GM23338 (cell line): ENCODE measurements at places on chromosomes 3 and 15. TPM values are rescaled to one million over a fixed set of nuclear protein-coding genes. Genes with fewer than 3 reads are reported as not detected.

The CHMP2B gene
- 45.1 and 53.7 TPM in 2 replicates for total RNA-seq

The GUCA1C gene
- not detected in 2 replicates for total RNA-seq

The SLC6A1 gene
- total RNA-seq: 0.16 and 0.28 TPM in 2 replicates

The HTR3E gene
- not detected in 2 replicates for total RNA-seq

The GOLGA8J gene
- not detected in 2 replicates for total RNA-seq

The WDR82 gene
- 69.8 and 71.8 TPM in 2 replicates for total RNA-seq

The TRPM7 gene
- 38.3 and 41.0 TPM in 2 replicates for total RNA-seq

The MEF2A gene
- total RNA-seq: 42.3 and 46.1 TPM in 2 replicates

The KIF7 gene
- 13.4 and 20.1 TPM in 2 replicates for total RNA-seq

The HRH1 gene
- 0.35 TPM in 1 of 2 replicates, not detected in the other for total RNA-seq

The GOLGA6L10 gene
- total RNA-seq: 0.07 TPM in 1 of 2 replicates, not detected in the other

The ATP1B3 gene
- total RNA-seq: 135 and 165 TPM in 2 replicates

The MON1A gene
- total RNA-seq: 12.1 and 13.3 TPM in 2 replicates

DNA sequence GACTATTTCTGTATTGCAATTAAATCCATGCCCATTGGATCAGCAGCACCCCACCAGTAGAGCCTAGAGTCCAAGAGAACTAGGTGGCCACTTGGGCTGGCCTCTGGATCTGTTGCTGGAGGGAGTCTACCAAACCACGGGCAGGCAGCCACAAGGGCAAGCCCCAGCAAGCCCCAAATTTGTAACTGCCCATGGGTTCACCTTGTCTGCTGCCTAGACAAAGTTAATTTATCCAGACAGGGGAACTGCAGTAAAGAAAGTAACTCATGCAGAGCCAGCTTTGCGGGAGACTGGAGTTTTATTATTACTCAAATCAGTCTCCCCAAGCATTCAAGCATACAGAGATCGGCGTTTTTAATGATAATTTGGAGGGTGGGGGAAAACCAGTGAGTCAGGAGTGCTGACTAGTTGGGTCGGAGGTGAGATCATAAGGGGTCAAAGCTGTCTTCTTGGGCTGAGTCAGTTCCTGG lies 74.0 kb upstream of the TERB2 start:
- no peak for DNase-seq

DNA sequence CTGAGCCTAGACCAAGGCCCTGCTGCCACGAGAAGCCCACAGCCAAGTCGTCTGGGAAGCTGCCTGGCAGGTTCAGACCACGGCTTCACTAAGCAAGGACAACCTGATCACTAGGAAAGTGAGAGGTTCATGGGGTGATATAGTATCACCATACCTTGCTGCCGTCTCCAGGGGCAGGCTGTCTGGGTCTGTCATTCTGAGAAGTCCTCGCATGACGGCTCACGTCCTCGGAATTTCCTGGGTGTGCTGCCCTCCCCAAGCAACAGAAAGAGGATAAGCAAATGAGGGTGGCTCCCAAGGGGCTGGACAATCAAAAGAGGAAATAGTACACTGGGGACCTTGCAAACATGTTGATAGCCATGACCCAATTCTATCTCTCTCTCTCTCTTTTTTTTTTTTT lies 207.4 kb upstream of the IGF1R start:
- DNase-seq: no peak

DNA sequence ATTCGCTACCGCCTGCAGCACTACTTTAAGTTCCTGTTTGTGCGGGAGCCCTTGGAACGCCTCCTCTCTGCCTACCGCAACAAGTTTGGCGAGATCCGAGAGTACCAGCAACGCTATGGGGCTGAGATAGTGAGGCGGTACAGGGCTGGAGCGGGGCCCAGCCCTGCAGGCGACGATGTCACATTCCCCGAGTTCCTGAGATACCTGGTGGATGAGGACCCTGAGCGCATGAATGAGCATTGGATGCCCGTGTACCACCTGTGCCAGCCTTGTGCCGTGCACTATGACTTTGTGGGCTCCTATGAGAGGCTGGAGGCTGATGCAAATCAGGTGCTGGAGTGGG lies 995 bp downstream of the CHST14 start:
- DNase-seq: peak; percentile 86

DNA sequence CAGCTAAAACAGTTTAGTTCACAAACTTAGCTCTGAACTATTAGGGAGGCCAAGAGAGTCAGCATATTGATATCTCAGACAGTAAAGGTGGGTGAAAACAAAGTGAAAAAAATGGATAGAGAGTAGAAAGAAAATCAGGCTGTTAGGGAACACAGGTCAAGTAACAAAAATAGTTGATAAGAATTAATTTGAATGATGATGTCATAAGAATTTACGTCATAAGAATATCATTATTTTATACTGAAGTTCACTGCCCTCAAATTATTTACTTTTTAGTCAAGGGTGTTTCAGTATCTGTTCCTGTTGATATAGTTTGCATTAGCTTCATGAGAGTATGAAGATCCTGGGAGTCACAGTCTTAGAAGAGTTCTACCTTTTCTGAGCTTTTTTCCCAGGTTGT lies 1134.6 kb downstream of the SI start:
- DNase-seq: no peak

DNA sequence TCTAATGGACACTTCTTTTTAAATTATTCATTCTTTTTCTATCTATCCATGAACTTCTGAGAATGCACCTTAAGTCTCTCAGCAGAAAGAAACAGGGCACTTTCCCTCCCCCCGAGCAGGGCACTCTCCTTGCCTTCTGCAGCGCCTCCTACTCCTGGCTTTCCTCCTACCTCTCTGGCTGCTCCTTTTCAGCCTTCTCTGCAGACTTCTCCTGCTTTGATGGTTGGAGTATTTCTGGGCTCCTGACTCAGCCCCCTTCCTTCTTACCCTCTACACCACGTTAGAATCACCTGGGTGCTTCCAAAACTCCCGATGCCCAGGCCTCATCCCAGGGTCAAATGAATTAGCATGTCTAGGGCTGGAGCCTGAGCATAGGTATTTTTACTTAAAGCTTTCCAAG lies 3.4 kb downstream of the SCN5A start:
- DNase-seq: no peak

- peak; percentile 11 for DNase-seq
These were observed 783 bp downstream of the RNF168 start for GRCh38 chr3:196502775-196503195.

GRCh38 chr15:41259546-41260189 lies 28.6 kb downstream of the CHP1 start:
- no peak for DNase-seq

GRCh38 chr3:114659109-114660061 lies 365.6 kb downstream of the TIGIT start:
- DNase-seq: peak; percentile 11

DNA sequence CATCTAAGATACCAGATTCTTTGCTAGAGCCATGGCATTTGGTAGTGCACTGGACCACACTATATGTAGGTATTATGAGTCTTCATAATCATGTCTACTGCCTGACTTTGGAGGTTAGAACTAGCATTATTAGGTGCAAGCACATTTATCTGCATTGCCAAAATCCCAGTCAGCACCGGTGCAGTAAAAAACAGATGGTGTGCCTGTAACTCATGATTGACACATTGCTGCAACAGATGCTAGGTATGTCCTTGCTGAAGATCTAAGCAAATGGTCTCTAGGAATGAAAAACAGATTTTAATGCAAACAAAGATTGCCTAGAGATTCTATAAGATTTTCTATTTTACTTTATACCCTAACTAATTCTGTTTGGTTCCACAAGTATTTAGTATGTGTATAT lies 47.7 kb downstream of the MYO5A start:
- no peak for DNase-seq

DNA sequence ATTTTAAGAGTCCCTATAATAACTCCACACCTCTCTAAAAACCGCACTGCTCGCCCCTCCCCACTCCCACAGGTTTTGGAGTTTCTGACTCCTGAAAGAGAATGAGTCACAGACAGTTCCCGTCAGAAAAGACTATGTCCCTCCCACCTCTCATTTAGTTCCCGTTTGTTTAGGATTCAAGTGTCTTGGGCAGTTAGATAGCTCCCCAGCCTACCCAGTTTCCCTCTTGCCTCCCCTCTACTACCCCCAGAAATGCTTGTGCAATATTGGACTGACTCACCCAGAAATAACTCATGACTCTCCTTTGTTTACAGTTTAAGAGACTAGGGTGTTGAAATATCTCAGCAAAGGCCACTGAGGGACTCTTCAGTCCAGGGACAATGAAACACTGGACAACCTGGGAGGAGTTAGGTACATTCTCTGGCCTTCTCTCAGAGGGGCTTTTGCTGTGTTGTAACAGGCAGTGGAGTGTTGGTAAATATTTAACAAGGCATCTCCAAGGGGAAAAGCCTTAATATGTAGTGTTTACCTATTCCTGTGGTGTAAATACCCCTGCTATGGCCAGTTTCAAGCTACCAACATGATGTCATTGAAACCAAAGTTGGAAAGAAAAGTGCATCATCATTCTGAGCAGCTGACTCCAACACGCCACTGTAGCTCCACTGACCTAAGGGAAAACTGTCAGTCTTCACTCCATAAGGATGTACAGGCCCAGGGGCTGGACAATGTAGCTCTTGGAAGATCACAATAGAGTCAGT lies 96.1 kb upstream of the CHD2 start:
- no peak for DNase-seq

DNA sequence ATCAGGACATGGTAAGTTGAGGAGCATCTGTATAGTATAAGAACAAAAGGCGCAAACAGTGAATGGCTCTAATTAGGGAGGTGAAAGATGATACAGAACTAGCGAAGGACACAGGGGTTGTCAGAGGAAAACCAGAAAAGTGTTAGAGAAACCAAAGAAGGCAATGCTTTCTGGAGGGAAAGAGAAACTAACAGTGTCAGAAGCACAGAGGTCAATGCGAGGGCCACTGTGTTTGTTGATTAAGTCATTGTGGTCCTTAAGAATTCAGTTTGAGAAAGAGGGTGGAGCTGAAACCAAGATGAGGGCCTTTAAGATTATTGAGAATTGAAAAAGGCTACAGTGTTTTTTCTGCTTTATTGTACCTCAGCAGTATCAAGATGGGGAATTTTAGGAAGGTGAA lies 28.8 kb downstream of the ATG7 start:
- no peak for DNase-seq

- no peak for DNase-seq
These were observed 34.0 kb upstream of the ZNF280D start for GRCh38 chr15:56767315-56767714.

DNA sequence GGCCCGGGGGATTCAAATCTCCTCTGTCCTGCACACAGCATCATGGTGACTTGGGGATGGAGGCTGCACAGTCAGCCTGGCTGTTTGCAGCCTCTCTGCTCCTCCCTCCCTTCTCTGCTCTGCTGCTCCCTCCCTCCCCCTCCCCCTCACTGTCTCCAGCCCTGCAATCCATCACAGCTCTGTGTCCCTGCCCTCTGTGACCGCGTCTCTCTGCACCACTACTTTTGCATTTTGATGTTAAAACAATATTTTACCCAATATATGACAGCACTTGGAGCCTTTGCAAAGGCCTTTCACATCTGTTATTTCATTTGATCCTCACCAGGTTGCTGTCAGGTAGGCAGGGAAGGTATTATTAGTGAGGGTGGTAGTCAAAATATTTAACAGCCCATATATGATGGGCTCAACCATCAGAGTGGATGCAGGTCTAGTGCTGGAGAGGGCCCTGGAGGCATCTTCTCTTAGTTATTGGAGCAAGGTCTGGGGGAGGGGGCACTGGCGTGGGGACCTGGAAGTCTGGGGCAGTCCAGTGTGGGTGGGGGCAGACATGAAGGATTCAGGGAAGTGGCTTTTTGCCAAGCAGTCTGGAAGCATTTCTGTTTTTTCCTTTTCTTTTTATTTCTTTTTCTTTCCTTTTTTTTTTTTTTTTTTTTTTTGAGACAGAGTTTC lies 16.3 kb upstream of the VPS8 start:
- peak; percentile 36 for DNase-seq

GRCh38 chr15:89760303-89761008 lies 9.4 kb upstream of the MESP1 start:
- DNase-seq: peak; percentile 86

GRCh38 chr3:15450438-15451215 lies 23.2 kb downstream of the EAF1 start:
- DNase-seq: no peak

DNA sequence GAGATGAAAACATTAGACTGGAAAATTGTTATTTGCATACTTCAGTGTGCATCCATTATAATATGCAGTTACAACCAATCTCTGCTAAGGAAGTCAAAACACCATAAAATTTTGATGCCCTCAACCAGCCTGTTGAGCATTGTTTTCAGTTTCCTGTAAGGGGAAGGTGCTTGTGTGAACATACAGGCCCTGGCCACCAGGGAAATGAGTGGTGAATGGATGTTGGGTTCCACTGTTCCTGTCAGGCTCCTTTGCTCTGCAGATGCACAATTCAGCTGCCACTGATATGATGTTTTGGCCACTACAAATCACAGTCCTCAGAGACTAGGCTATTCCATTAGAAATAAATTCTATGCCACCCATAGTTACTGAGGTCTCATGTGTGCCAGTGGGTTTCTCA lies 184.6 kb downstream of the SYNPR start:
- peak; percentile 18 for DNase-seq

DNA sequence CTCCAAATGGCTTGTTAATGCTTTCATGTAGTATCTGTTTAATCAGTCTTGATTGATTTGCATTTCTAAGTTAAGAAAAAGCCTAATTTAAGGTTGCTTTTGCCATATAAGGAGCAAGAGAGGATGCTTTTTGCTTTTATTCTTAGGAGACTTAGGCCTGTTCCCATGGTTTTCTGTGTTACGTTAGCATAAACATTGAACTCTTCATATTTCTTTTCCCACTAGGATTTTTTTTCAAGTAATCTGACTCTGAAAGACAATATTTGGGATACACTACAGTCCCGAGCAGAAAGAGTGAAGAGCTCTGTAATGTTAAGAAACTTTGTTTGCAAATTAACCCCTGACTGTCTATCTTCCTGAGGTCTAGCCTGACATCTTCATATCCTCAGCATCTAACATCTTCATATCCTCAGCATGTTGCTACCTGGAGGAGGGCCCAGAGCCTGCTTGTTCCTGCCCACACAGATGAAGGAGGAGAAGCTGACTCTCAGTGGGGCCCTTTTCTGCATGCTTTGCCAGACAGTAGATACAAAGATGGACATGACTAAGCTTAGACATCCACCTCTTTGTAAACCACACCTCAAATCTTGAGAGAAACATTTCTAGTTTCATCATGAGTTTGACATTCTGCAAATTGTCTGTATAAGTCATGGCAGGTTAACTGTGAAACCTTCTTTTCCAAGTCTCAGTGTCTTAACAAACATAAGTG lies 86.2 kb upstream of the COL6A5 start:
- DNase-seq: no peak

DNA sequence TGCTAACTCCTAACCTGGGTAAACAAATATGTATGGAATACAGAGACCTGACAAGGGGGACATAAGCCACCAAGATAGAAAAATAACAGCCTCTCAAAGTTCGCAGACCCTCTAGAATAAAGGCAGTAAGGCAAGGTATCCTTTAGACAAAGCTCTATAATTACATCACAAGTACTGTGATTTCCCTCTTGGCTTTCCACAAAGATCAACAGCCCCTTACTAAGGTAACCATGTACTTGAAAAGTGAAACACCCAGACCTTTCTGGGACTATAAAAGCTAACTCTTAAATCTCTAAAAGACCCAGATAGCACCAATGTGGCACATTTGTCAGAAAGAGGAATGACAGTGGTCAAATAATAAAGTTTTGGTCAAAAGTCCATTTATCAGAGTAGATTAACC lies 51.9 kb downstream of the TBL1XR1 start:
- DNase-seq: no peak

GRCh38 chr3:154194877-154195276 lies 73.7 kb downstream of the ARHGEF26 start:
- no peak for DNase-seq
